Muscle of leg (tissue), 16 donors: ENCODE measurements at places on chromosomes 2 and 18. TPM values are rescaled to one million over a fixed set of nuclear protein-coding genes. Genes with fewer than 3 reads are reported as not detected.

Gene PAX3
- total RNA-seq, result 0.71 TPM

Gene C2orf80
- not detected for total RNA-seq

Gene SLC16A14
- total RNA-seq, result 4.2 TPM

Gene GAREM1
- 7.4 TPM for total RNA-seq

Gene FAM161A
- 5.3 TPM for total RNA-seq

Gene KIF1A
- 7.3 TPM for total RNA-seq

Gene CDH19
- 2.3 TPM for total RNA-seq

Gene CABYR
- 2.8 TPM for total RNA-seq

Gene FAP
- total RNA-seq, result 89.1 TPM

Gene MC2R
- 0.18 TPM for total RNA-seq

Gene CCDC93
- total RNA-seq, result 21.4 TPM

Gene DIPK1C
- 6.1 TPM for total RNA-seq
